ENCODE measurements at places on chromosomes 1 and 21.

GRCh38 chr1:44151332-44151731 is 9.9 kb upstream of the KLF18 start:
- no peak for DNase-seq

DNA sequence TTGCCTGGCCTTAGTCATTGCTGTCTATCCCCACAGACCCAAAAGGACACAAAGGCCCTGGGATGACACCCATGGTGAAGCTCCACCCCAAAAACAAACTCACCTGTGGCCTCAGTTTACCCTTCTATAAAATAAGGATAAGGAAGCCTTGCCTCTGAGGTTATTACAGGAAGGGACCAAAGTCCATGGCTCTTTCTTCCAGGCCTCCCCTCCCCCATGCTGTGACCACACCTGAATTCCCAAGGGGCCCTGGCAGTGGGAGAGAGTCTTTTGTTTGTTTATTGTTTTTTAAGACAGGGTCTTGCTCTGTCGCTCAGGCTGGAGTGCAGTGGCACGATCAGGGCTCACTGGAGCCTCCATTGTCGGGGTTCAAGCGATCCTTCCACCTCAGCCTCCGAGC is 10.5 kb upstream of the TNFRSF25 start:
- no peak for DNase-seq

- no peak for DNase-seq
Measured at GRCh38 chr21:36847189-36847588, 119.3 kb downstream of the HLCS start.

GRCh38 chr1:47941609-47942239 is 55.5 kb downstream of the TRABD2B start:
- no peak for DNase-seq

DNA sequence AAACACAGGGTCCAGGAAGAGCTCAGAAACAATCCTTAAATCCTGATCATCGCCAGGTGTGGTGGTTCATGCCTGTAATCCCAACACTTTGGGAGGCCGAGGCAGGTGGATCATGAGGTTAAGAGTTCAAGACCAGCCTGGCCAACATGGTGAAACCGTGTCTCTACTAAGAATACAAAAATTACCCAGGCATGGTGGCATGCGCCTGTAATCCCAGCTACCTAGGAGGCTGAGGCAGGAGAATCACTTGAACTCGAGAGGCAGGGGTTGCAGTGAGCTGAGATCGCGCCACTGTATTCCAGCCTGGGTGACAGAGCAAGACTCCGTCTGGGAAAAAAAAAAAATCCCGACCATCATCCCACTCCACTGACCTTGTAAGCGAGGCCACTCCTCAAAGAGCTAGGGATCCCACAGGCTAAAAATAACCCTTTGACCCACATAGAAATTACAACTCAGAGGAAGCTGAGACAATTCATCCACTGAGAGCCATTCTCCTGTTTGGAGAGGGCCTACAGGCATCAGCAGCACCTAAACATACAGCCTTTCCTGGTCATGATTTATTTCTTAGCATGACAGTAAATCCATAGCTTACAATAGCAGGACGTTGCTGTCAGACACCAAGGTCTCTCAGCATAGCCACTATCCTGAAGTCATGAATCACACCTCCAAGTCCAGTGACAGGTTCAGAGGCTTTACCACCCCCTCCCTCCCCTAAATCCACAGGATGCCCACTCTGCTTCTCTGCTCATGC is 66.7 kb downstream of the TGFBR3 start:
- DNase-seq, result no peak

- no peak for DNase-seq
Measured at GRCh38 chr1:234400773-234401172, 27.5 kb downstream of the COA6 start.

- peak; percentile 92 for DNase-seq
Measured at GRCh38 chr1:42958488-42959319, at the start of gene SLC2A1. Gene SLC2A1, minus strand, starts transcription at chr1:42958868. Its CDS starts 217 bp downstream, at chr1:42958651.

- DNase-seq, result no peak
Measured at GRCh38 chr1:150233359-150234308, 2.3 kb downstream of the ANP32E start.

DNA sequence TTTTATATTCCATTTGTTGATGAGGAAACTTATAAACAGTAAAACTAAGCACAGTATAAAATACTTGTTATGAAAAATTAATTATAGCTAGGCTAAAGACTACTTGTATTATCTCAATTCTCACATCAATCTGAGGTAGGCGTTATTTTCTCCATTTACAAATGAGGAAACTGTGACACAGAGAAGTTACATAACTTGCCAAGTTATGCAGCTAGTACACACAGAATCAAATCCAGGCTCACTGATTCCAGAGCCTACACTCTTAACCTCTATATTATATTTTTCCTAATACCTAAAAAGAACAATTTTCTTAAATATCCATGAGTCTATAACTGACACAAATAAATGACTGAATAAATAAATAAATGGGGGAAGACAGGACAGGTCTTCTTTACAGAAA is 11.2 kb upstream of the VPS45 start:
- no peak for DNase-seq

DNA sequence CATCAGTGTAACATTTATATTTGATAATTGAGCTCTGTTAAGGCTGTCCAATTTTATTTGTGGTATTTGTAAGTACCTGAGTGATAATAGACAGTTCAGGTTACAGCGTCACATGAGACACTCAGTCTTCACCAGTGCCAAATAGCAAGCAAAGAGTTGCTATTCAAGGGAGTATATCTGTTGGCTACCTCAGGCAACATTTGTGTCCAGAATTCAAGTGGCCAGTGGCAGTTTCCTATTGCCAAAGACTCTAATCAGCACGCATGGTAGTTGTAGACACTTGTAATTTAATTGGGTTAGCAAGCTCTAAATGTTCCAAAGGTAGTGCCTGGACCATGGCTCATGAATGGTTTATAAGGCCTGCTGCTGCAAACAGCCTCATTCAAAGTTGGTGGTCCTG is 1524.3 kb upstream of the B3GALT2 start:
- DNase-seq, result no peak

DNA sequence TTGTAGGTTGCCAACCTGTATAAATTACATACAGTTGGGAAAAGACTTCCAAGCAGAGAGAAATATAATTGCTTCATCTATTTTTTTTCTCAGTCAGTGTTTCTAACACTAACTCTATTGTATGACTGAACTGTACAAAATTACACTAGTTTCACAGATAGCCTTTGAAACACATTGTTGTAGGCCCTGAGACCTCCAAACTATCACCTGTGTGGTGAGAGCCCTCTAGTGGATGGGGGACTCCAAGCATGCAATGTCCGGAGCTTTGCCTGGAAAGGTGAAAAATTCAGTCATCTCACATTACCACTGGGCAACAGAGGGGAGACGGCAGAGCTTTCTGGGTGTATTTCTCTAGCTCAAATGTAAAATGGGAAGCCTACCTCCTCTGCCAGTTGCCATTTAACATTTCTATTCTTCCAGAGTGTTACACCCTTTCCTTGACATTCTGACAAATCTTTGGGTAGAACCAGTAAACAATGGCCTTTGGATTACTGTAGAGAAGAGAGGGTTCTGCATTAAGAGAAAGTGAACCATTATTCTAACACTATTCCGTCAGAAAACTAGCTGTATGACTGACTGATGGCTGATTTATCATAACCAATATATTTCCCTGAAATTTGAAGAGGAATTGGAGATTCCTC is 212.2 kb downstream of the LYPLAL1 start:
- peak; percentile 3 for DNase-seq

- no peak for DNase-seq
Measured at GRCh38 chr1:66532798-66533783, 862 bp upstream of the SGIP1 start.

GRCh38 chr1:47663286-47663685 is 225.4 kb downstream of the FOXD2 start:
- no peak for DNase-seq

DNA sequence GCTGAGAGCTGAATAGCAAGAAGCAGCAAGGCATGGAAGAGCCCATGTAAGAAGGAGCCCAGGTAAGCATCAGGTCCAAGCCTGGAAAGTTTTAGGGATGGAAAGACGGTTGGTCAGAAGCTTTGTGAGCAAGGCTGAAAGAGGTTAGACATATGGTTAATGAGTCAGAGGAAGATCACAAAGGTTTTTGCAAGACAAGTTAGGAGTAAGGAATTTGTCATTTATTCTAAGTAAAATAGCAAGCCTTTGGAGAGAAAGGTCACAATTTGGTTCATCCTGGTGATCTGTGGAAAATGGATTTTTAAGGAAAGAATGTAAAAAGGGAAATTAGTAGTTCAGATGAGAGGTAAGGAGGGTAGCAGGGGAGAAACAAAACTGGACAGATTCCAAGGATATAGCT is 106.7 kb downstream of the DPYD start:
- no peak for DNase-seq

GRCh38 chr21:37392441-37392840 is 25.9 kb downstream of the DYRK1A start:
- no peak for DNase-seq

DNA sequence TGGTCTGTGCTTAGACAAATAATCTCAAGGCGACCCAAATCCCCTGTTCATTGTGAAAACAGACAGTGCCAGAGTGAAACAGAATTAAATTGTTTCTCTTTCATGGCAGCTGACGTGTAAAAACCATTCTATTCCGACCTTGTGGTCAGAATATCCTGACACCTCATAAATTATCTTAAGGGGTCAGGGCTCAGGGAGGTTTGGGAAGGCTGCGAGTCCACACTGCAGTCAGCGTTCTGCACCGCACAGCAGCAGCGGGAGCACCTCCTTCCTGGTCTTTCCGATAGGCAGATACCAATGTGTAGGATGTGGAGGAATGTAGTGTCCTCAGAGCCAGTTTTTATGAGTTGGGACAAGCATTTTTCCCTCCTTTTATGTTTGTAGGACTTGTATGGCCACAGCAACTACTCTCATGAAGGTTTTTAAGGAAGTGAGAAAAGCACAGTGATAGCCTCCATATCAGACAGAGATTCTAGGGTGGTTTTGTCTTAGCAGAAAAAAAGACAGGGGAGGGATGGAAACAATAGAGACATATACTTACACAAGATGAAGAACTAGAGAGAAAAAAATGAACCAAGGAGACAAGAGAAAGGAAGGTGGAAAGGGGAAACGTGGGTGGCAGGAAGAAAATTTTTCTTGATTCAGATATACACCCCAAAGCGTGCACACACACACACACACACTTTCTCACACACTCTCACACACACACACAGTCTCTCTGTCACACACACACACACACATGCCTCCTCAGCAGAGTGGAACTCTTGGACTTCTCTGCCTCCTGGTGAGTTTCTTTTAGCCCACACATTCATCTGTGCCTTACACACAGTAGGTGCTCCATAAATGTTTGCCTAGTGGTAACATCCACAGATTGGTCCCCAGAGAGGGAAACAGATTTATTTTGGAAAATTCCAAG is 68.6 kb downstream of the NTMT2 start:
- no peak for DNase-seq

- no peak for DNase-seq
Measured at GRCh38 chr1:187384504-187384903, 555.8 kb downstream of the PLA2G4A start.

GRCh38 chr1:208598021-208598420 is 353.8 kb upstream of the PLXNA2 start:
- no peak for DNase-seq

- no peak for DNase-seq
Measured at GRCh38 chr1:7444363-7444762, 326.7 kb upstream of the VAMP3 start.

GRCh38 chr1:219175212-219175564 is 1.5 kb downstream of the LYPLAL1 start:
- no peak for DNase-seq

- no peak for DNase-seq
Measured at GRCh38 chr1:178037510-178038253, 56.2 kb upstream of the RASAL2 start.

DNA sequence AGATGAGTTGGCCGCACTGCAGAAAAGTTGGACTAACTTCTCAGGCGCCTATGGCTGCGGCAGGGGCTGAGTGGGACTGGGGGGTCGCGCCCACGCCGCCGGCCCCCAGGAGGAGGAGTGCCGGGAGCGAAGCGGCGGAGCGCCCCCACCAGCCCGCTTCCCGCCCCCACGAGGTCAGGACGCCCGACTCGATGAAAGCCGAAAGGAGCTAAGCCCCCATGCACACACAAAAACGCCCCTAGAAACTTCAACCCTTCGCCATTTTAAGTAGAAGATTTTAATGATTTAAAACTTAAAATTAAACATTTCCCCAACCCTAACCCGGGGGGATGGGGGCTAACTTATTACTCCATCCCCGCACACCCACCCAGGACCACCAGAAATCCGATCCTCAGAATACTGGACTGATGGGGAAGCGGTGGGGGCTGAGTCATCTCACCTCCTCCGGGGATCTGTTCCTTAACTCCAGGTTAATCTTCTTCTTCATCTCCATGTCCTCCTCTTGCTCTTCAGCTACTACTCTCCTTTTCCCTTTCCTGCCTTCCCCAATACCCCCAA is 539 bp downstream of the ANP32E start:
- no peak for DNase-seq

- DNase-seq, result no peak
Measured at GRCh38 chr21:21003701-21004100, 5.5 kb downstream of the NCAM2 start.

DNA sequence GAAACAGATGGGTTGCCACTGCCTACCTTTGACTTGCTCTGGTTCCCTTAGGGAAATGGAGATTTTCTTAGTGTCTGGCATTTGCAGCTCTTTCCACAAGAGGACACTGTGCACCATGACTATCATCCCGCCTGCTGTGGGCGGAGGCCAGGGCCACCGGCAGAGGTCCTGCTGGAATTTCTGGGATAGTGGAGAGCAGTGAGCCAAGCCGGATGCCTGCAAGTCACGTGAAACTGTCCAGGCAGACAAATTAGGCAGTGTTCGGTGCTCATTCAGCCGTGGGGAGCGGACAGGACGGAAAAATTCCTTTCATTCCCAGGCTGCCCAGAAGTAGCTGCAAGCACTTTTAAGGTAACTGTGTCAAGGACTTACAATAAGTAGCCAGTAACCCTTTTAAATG is 43.4 kb downstream of the IGSF5 start:
- DNase-seq, result no peak

GRCh38 chr1:246787781-246788513 is 63.7 kb downstream of the SCCPDH start:
- no peak for DNase-seq

- DNase-seq, result no peak
Measured at GRCh38 chr1:164064501-164064900, 494.5 kb upstream of the PBX1 start.

GRCh38 chr1:48851638-48852037 is 74.9 kb upstream of the BEND5 start:
- DNase-seq, result no peak

DNA sequence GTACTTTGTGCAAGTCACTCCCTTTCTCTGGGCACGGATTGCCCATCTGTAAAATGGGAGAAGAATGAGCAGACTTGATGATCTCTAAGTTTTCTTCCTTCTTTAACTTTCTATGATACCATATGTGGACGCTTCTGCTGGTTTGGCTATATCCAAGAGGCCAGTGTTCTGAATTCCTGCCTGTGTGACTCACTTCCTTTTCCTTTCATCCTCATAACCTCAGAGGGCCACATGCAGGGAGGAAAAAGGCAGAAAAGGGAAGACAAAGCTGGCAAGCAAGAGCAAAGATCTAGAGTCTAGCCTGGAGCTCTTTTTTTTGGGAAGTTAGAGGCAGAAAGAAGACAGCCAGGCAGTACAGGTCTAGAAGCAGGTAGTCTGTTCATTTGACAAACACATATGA is 151.2 kb downstream of the OMA1 start:
- DNase-seq, result no peak

- DNase-seq, result no peak
Measured at GRCh38 chr21:35136586-35137219, 87.6 kb upstream of the RUNX1 start.
